ENCODE measurements at places on chromosomes 7 and 10. TPM values are rescaled to one million over a fixed set of nuclear protein-coding genes. Genes with fewer than 3 reads are reported as not detected.

DNA sequence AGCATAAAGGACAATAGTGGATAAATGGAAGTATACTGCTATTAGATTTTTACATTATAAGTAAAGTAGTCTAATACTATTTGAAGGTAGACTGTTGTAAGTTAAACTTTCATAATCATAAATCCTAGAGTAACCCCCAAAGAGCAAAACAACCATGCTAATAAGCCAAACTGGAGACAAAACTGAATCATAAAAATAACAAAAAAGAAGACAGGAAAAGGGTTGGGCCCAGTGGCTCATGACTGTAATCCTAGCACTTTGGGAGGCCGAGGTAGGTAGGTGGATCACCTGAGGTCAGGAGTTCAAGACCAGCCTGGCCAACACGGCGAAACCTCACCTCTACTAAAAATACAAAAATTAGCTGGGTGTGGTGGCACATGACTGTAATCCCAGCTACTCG, 9.7 kb downstream of the CACUL1 start:
- no peak for DNase-seq

DNA sequence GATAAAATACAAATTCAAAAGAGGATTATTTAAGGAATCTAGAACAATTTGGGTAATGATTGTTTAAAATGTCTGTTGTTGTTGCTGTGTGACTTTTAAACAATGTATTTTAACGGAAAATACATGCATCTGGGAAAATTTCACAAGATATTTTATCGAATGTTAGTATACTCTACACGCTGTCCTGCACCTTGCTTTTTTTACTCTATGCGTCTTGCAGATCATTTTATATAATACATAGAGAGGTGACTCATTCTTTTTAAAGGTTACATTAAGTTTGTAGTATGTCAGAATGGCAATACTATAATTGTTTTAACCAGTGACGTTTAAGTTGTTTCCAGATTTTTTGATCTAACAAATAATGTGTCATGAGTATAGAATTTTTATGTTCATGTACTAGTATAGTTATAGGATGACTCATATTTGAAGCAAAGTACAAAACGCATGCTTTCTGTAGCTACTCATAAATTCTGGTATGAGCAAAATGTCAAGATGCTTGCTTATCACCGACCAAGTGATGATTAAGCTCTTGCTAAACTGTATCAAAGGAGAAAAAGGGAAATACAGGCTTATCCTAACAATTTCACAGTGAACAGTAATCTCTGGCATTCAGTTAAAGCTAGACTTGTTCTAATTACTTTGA, 4.9 kb downstream of the DKK1 start:
- no peak for DNase-seq

Gene APBB1IP
- total RNA-seq, result 1.6 TPM

DNA sequence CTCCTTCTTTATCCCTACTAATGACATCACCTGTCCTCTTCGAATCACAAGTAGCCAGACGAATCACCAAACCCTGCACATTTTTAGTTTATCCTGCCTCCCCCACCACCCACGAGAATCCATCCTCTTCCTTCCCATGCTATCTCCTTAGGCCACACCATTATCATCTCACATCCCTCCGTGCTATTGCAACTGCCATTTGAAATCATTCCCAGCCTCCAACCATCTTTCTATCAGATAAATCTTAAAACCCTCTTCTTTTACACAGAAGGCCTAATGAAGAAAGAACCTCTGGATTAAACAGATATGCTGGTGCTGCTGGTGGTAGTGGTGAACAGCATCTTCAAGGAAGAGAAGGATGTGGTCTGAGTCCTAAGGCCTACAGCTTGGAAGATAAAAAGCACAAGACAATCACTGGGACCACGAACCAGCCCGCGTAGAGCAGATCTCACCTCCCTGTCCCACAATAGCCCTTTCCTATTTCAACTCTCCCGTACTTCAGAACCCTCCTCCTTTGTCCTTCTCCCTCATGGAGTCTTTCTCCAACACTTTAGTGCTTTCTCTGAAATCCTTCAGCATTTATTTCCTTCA, 403.1 kb downstream of the SFMBT2 start:
- no peak for DNase-seq

- DNase-seq, result no peak
These were observed 258.1 kb upstream of the GRB10 start for GRCh38 chr7:51040787-51041186.

DNA sequence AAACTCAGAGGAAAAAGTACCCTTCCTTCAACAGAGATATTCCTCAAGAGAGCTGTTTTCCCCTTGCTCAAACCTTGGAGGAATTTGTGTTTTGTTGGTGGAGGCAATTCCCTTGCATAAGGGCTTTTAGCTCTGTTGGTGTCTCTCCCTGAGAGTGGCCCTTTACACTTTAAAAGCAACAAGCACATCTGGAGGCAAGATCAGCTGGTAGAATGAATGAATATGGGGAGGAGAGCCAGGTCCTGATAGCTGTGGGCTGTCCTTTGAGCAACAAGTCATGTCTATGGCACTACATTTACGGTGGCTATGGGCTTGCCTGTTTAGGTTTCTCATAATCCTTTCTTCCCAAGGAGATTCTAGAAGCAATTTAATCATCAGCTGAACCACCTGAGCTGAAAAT, 384.0 kb downstream of the SORCS3 start:
- DNase-seq, result no peak

- DNase-seq, result no peak
These were observed 293.1 kb upstream of the NRP1 start for GRCh38 chr10:33627611-33628010.

Gene PLPP4
- total RNA-seq, result not detected

DNA sequence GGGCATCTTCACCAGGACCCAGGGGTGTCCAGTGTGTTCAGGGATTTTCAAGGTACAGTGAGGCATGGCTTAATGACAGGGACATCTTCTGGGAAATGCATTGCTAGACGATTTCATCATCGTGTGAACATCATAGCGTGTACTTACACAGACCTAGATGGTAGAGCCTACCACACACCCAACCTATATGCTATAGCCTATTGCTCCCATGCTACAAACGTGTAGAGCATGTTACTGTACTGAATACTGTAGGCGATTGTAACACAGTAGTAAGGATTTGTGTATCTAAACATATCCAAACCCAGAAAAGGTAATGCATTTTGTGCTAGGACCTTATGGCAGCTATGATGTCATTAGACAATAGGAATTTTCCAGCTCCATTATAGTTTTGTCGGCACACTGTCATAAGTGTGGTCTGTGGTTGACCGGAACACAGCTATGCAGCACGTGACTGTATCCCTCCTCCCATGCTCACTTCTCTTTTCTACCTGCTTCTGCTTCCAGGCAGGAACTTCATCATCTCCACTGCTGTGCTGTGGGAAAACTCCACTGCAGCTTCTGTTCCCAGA, 416.2 kb upstream of the NFE2L3 start:
- DNase-seq, result no peak

- no peak for DNase-seq
These were observed 72.4 kb upstream of the MKLN1 start for GRCh38 chr7:131255242-131255641.

Gene NUTM2E
- total RNA-seq, result under 0.01 TPM

- DNase-seq, result no peak
These were observed 588.6 kb upstream of the LRRTM3 start for GRCh38 chr10:66337211-66337610.

- DNase-seq, result no peak
These were observed 5.9 kb downstream of the CPA2 start for GRCh38 chr7:130272381-130273080.

DNA sequence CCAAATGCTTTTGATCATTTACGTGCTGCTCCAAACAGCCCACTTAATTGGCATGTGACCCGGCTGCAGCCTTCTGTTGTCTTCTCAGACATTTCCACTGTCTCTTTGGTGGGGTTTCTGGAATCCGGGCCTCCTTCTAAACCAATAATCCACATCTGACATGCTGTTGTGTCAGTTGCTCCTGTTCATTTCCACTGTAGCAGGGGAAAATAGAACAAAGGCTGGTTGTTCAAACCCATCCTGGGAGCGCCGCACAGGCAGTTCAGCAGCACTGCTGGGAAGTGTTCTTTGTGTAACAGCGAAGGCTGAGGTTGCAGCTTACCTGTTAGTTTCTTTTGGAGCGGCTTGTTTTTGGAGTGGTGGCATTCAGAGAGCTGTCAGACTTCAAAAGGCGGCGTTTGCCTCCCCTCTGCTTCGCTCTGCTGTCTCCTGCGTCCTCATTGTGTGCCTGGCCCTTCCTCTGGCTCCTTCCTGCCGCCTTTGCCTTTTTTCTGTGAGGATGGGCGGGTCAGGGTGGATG, 149.4 kb downstream of the SNX10 start:
- DNase-seq, result no peak

Gene PCLO
- total RNA-seq, result 5.8 TPM
